Effector memory CD4-positive, alpha-beta T cell (primary cell): ENCODE measurements at places on chromosomes 11 and 22.
A peak's percentile ranks its signal among the peaks of the same experiment; 100 is the strongest.

GRCh38 chr11:61883947-61884346 is 7.4 kb downstream of the FADS3 start:
- no peaks in the 10 kb centered on the region for H3K36me3 ChIP-seq
- H3K4me3 ChIP-seq = no peak overlapping the region
- H3K27ac ChIP-seq = no peak overlapping the region
- no peaks in the 10 kb centered on the region for H3K27me3 ChIP-seq
- H3K4me1 ChIP-seq = no peaks in the 10 kb centered on the region
- DNase-seq = no peak

DNA sequence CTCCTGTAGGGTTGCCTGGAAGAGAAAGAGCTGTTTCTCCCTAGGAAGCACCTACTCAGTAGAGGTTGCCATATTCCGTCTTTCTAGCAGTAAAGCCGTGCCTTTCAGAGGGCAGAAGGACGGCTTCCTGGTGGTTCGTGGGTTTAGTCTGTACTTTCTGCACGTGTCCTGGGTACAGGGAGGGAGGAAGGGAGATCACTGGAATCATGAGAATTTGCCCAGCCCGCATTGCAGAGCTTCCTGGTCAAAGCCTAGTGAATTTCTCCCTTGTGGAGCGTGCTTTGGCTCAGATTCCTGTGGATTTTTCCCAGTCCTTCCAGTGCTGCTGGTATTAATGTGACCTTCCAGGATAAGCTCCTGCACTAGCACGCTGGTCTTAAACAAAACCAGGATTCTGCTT is 44.9 kb downstream of the GRAMD1B start:
- no peak overlapping the region for H3K27ac ChIP-seq
- H3K4me1 ChIP-seq = no peaks in the 10 kb centered on the region
- no peaks in the 10 kb centered on the region for H3K36me3 ChIP-seq
- H3K4me3 ChIP-seq = no peak overlapping the region
- no peak for DNase-seq

- no peak for DNase-seq
- H3K27ac ChIP-seq = no peak overlapping the region
- no peaks in the 10 kb centered on the region for H3K27me3 ChIP-seq
- no peaks in the 10 kb centered on the region for H3K4me1 ChIP-seq
- H3K36me3 ChIP-seq = no peaks in the 10 kb centered on the region
- no peak overlapping the region for H3K4me3 ChIP-seq
Measured at GRCh38 chr11:125148011-125148410, 16.5 kb upstream of the PKNOX2 start.

GRCh38 chr11:38718659-38719058 is 2120.6 kb upstream of the RAG2 start:
- H3K4me3 ChIP-seq = no peak overlapping the region
- no peak overlapping the region for H3K27ac ChIP-seq
- H3K36me3 ChIP-seq = no peaks in the 10 kb centered on the region
- H3K4me1 ChIP-seq = no peaks in the 10 kb centered on the region
- H3K27me3 ChIP-seq = no peaks in the 10 kb centered on the region
- DNase-seq = no peak

GRCh38 chr11:209275-210121 is 2.0 kb downstream of the RIC8A start:
- peak overlapping the region; percentile 95 for H3K27ac ChIP-seq
- H3K27me3 ChIP-seq = no peaks in the 10 kb centered on the region
- peaks cover 59% of the 10 kb centered on the region for H3K36me3 ChIP-seq
- H3K4me1 ChIP-seq = peaks cover 33% of the 10 kb centered on the region

- no peak overlapping the region for H3K27ac ChIP-seq
- H3K27me3 ChIP-seq = no peaks in the 10 kb centered on the region
- H3K4me3 ChIP-seq = no peak overlapping the region
Measured at GRCh38 chr11:45855308-45855707, 8.0 kb downstream of the CRY2 start.

GRCh38 chr11:93686226-93686625 is 24.7 kb downstream of the CEP295 start:
- DNase-seq = no peak
- no peaks in the 10 kb centered on the region for H3K27me3 ChIP-seq
- no peak overlapping the region for H3K27ac ChIP-seq
- no peaks in the 10 kb centered on the region for H3K4me1 ChIP-seq

GRCh38 chr11:105667441-105667840 is 57.6 kb downstream of the GRIA4 start:
- H3K4me1 ChIP-seq = no peaks in the 10 kb centered on the region
- no peaks in the 10 kb centered on the region for H3K36me3 ChIP-seq
- no peak overlapping the region for H3K27ac ChIP-seq
- no peak overlapping the region for H3K4me3 ChIP-seq

DNA sequence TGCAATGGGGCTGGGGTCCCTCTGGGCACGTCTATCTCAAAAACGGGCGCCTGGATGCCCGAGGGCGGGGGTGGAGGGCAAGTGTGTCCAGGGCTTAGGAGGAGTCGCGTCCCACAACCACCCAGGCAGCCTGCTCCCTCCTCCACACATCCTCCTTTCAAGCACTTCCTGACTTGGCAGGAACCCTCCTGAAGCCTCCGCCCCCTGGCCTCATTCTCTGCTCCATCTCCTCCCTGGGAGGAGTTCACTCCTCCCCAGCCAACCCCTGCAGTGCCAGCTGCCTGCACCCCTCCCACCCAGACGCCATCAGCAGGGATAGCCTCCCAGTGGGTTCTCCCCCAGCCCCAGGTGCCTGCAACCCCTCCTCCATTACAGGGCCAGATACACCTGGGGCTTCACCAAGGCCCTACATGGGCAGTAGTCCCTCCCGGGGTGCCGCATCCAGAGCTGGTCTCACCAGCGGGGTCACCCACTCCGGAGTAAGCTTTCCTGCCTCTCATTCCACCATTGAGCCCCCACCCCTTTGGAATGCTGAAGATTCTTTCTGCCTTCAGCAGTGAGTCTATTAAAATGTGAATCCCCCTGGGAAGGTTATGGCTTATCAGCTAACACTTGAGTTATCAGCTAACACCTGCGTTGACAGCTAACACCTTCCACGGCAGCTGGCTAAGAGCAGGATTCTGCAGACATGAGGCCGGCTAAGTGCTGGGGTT is 24.4 kb downstream of the RTN4R start:
- peaks cover 71% of the 10 kb centered on the region for H3K4me1 ChIP-seq
- peak overlapping the region; percentile 61 for H3K27ac ChIP-seq
- H3K27me3 ChIP-seq = no peaks in the 10 kb centered on the region
- H3K36me3 ChIP-seq = no peaks in the 10 kb centered on the region
- H3K4me3 ChIP-seq = peak overlapping the region; percentile 46
- peak; percentile 30 for DNase-seq
